ENCODE measurements at places on chromosomes 16 and 17.

DNA sequence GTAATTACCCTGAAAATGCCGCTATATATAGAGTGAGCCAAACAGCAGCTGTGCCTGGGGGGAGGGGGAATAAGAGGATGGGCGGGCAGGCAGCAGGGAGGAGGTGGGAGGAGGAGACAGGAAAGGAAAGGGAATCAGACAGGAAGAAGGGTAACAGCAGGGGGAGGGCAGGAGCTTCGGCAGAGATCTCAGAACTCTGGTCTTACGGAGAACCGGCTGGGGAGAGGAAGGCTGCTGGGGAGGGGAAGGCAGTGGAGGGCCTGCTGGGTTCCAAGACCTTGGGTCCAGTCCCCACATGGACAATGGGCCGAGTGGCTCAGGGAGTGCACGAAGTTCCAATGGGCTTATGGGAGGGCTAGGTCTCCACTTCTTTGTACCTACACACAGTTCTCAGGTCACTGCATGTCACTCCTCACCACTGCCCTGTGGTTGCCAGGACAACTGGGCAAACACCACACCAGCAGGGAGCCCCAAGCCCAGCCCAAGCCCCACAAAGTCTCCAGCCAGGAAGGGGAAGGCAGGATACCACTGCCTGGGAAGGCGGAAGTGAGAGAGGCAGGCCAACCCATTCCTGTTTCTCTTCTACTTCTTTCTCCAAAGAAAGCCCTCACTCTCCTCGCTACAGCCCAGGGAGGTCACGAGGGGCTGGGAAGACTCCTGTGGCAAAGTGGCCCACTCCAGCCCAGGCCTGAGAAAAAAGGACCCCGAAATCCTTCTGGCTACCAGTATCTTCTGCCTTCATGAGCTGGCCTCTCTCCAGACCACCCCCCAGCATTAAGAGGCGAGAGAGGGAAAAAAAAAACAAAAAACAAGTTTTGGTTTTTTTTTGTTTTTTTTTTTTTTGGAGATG, 25.3 kb downstream of the G6PC3 start:
- peak; percentile 94 for DNase-seq

GRCh38 chr17:64632606-64633005, 29.5 kb downstream of the SMURF2 start:
- no peak for DNase-seq

GRCh38 chr16:14489460-14489859, 140.6 kb downstream of the PARN start:
- peak; percentile 62 for DNase-seq

GRCh38 chr16:48963901-48964615, 317.6 kb downstream of the CBLN1 start:
- DNase-seq = no peak
